PC-9 (cell line): ENCODE measurements at places on chromosomes 4 and X. TPM values are rescaled to one million over a fixed set of nuclear protein-coding genes. Genes with fewer than 3 reads are reported as not detected.

The USP17L10 gene
- total RNA-seq, result not detected in 2 replicates

DNA sequence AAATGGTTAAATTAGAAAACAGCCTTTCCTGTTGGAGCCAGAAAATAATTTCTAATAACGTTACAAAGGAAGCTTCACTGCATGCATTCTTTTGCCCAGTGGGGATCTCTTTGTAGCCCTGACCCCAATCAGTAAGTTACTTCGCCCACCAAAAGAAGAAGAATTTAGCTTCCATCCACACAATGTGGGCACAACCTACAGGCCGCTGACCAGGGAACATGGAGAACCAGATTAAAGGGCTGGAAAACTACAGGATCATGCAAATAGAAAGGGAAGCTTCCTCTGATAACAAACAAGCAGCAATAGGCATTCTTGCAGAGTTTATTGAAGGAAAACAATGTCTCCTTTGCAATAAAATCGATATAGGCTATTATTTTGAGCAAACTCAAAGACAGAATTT lies 21.3 kb upstream of the TSPAN5 start:
- H3K4me1 ChIP-seq, result peaks cover 12% of the 10 kb centered on the region
- H3K4me3 ChIP-seq, result no peak overlapping the region
- no peak overlapping the region for H3K27ac ChIP-seq
- no peak for DNase-seq
- no peaks in the 10 kb centered on the region for H3K27me3 ChIP-seq

DNA sequence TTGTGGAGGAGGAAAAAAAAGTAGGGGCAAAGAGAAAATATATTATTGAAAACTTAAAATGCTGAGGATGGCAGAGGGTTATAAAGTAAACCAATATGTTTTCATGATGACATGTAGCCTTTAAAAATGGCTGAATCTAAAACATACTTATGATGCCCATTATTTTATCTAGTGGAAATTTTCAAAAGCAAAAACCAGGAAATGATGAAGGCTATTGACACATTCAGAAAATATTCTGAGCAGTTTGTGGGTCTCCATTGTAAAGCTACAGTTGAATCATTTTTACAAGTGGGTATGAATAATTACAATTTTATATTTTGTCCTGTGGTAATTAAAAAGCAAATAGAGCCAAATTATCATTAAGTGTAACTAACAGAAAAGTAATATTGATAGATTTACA lies 10.7 kb downstream of the PLS3 start:
- DNase-seq, result peak; percentile 48
- no peak overlapping the region for H3K4me3 ChIP-seq
- 0 out of 2 replicates have a peak overlapping the region, but pooled peaks have one; percentile 26 for H3K27ac ChIP-seq
- peaks cover 3% of the 10 kb centered on the region for H3K36me3 ChIP-seq

The FGF2 gene
- total RNA-seq, result 1.4 and 2.1 TPM in 2 replicates

The DRD5 gene
- not detected in 2 replicates for total RNA-seq

The RAB39B gene
- total RNA-seq, result not detected in 2 replicates

DNA sequence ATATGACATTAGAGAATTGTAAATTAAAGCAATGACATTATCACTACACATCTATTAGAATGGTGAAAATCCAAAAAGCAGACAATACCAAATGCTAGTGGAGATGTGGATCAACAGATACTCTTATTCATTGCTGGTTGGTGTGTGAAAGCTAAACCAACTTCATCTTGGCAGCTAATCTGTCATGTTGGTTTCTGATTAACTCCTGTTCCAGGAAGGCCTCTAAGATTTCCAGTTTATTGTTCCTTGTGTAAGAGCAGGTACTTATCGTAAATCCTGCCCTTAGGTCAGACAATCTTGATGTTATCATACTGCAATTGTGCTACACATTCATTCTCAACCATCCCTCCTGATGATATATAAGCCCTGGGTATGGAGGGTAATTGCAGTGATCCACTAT lies 809.0 kb upstream of the DIAPH2 start:
- H3K36me3 ChIP-seq, result no peaks in the 10 kb centered on the region
- no peak overlapping the region for H3K27ac ChIP-seq
- no peaks in the 10 kb centered on the region for H3K4me1 ChIP-seq
- DNase-seq, result no peak
- no peaks in the 10 kb centered on the region for H3K27me3 ChIP-seq

- no peaks in the 10 kb centered on the region for H3K27me3 ChIP-seq
- no peak overlapping the region for H3K4me3 ChIP-seq
- H3K36me3 ChIP-seq, result no peaks in the 10 kb centered on the region
- peak; percentile 41 for DNase-seq
- H3K4me1 ChIP-seq, result no peaks in the 10 kb centered on the region
- no peak overlapping the region for H3K27ac ChIP-seq
Observed at GRCh38 chr4:25792200-25792791, 70.5 kb downstream of the SEL1L3 start.

The NAP1L2 gene
- not detected in 2 replicates for total RNA-seq

GRCh38 chr4:33453916-33454315 lies 2733.7 kb downstream of the PCDH7 start:
- H3K4me1 ChIP-seq, result no peaks in the 10 kb centered on the region
- no peaks in the 10 kb centered on the region for H3K36me3 ChIP-seq
- no peaks in the 10 kb centered on the region for H3K27me3 ChIP-seq
- H3K27ac ChIP-seq, result no peak overlapping the region
- no peak for DNase-seq
